ENCODE measurements at places on chromosomes 12 and 14.

DNA sequence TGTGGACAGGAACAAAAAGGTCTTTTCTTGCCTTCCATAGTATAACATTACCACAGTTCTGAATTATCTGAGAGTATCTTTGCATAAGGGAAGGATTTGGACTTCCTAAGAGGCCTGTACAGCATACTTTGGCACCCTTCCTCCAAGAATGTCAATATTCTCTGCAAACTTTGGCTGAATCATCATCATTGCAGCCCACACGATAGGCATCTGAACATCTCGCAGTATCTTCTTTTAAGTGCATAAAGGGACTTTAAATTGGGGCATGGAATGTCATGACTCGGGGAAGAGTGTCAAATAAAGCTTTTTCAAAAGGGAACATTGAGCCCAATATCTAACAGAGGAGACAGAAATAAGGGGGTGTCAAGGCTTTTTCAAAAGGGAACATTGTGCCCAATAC is 646.2 kb upstream of the STXBP6 start:
- no peak for DNase-seq

GRCh38 chr14:59939828-59940227 is 19.9 kb downstream of the LRRC9 start:
- DNase-seq, result no peak

DNA sequence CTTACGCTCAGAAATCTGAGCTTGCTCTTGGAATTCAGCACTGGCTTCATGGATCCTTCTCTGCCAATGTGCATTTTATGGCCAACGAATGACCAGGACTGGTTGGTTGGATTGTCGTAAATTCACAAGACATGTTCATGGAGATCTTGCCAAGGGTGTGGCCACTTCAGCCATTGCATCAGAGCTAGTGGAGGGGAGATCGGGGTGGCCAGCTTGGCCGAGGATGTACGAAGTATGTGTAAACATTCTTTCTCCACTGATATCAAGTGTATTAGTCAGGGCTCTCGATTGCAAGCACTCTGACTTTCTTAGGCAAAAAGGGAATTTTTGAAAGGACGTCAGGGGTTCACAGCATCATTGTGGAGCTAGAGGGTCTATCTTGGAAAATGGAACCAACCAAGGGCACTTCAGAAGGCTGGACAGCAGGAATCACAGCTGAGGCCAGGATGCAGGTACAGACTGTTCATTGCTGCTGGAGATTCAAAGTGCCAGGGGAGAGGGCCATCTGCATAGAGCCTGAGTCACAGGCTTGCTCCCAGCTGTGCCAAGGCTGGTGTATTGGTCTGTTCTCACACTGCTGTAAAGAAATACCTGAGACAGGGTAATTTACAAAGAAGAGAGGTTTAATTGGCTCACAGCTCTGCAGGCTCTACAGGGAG is 32.9 kb upstream of the ADGRD1 start:
- DNase-seq, result no peak

- DNase-seq, result no peak
These were observed 2.2 kb upstream of the BATF start for GRCh38 chr14:75519826-75520728.

- no peak for DNase-seq
These were observed 1.6 kb downstream of the CMKLR1 start for GRCh38 chr12:108337235-108338223.

DNA sequence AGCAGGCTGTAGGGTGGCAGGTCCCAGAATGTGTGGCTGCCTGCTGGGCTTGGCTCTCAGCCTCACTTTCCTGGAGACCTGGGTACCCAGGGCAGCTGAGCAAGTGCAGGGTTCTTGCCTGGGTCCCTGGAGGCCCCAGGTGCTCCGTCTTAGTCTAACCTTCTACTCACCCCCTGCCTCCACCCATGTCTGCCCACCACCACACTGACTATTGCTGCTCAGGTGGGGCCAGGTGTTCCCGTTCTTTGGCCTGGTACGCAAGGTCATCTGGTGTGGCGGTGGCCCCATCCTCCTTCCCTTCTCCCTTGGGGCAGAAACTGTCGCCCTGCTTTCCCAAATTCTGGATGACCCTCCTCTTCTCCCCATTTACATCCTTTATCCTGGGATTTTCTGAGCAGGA is 319.9 kb downstream of the TMEM121 start:
- no peak for DNase-seq

- DNase-seq, result no peak
These were observed 11.1 kb upstream of the SELPLG start for GRCh38 chr12:108644811-108645120.

DNA sequence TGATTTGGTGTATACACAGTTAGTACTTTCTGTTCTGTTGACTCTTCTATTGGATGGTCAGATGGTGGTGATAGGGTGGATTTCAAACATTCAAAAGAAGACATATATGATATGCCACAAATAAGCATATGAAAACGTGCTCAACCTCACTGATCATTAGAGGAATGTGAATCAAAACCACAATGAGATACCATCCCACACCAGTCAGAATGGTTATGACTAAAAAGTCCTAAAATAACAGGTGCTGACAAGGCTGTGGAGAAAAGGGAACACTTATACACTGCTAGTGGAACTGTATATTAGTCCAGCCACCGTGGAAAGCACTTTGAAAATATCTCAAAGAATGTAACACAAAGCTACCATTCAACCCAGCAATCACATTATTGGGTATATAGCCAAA is 425.5 kb downstream of the C12orf50 start:
- DNase-seq, result no peak

DNA sequence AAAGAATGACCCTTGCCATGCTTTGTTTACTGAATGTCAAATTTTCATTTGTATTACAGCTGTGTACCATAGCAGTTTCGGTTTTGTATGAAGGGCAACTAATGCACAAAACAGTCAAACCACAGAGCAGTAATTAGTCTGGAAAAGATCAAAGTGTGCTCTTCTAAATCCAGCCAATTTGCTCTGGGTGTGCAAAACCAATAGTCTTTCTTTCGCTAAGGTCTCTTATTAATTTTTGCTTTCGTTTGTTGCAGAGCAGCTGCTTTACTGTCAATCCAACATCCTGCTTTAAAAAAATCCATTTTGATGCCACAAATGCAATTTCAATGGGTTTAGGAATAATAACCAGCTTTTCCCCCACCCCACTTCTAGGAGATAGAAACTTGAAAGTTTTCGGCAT is 114.2 kb downstream of the BRMS1L start:
- no peak for DNase-seq

DNA sequence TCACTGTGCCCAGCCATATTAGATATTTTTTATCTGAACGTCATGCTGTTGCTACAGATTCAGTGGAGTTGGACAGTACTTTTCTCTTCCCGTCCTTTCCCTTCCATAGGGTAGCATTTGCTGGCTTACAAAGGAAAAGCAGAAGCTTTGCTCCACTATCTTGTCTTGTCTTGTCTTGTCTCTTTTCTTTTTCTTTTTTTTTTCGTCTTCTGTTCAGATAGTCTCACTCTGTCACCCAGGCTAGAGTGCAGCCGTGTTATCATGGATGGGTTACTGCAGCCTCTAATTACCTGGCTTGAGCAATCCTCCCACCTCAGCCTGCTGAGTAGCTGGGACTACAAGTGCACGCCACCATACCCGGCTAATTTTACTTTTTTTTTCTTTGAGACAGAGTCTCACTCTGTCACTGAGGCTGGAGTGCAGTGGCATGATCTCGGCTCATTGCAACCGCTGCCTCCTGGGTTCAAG is 21.1 kb downstream of the OR10G3 start:
- DNase-seq, result no peak

DNA sequence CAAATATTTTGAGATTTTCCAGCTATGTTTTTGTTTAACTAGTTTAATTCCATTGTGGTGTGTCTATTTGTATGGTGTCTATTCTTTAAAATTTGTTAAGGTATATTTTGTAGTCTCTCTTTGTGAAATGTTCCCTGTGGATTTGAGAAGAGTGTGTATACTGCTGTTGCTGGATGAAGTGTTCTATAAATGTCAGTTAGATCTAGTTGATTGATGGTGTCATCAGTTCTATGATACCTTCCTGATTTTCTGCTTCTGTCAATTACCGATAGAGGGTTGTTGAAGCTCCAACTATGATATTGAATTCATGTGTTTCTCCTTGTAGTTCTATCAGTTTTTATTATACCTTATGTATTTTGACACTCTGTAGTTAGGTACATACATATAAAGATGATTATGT is 53.1 kb downstream of the FUT8 start:
- DNase-seq, result no peak

DNA sequence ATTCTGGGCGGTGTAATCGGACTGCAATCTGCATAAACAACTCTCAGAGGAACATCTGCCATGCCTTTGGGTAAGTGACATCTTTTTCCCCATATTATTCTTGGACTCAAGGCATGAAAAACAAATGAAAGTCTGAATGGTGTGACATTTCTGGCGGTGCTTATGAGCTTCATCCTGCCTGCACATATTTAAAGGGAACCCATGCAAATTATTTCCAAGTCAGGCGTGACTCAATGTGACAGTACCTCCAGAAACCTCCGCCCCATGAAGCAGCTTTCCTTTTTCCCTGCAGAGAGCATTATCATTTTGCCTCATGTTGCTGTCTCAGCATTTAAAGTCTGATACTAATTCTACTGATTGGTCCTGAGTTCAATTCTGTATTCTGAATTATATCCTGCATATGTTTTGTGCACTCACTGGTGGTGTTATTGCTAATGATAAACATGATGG is 585.4 kb downstream of the SNAPC1 start:
- DNase-seq, result no peak

- DNase-seq, result no peak
These were observed 126.3 kb downstream of the ERC1 start for GRCh38 chr12:1117371-1117770.

DNA sequence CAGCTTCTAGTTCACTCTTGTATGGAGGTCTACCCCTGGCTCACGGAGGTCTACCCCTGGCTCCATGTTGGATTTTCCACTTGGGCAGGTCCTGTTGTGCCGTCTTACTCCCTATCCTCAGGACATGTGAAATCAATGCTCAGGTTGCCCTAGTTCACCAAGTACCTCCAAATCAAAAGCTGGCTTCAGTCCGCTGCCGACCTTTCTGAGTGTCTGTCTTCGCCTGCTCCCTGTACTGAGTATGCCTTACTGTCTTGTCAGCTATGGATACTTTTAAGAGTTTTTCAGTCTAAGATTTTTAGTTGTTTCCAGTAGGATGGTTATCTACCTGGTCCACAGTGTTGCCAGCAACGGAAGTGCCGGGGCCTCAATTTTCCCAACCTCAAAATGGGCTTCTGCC is 40.1 kb upstream of the BCL11B start:
- no peak for DNase-seq

- DNase-seq, result no peak
These were observed 431.5 kb upstream of the OR4E1 start for GRCh38 chr14:22105006-22105623.

- DNase-seq, result no peak
These were observed 99.7 kb downstream of the WSCD2 start for GRCh38 chr12:108228746-108229145.

DNA sequence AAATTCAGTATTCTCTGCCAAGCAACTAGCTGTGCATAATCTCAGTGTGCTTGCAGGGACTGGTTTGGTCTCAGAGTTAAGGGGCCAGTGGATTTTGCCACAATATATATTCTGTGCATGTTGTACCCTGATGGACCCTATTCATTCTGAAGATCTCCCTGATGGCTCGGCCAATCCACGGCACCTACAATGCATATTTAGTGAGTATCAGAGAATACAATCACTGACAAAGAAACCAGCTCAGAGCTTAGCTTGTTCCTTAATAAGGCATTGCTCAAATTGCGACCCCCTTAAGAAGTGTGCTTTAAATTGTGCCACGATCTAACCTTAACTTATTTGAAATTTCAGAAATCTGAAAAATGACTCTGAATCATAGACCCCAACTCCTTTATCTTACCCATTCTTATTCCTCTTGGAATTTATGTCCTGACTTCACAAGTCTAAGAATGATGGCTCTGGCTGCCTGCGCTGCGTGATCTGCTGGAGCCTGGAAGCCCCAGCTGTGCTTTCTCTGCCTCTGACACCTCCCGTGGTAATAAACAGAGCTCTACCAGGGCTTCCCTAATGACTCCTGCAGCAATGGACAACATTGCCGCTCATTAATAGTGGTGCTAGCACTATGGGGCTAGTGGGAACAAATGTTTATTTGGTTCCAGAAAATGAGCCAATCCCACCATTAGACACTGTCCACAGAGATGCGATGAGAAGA is 9.0 kb upstream of the DCAF4 start:
- DNase-seq, result no peak

GRCh38 chr14:24312736-24313507 is 1.6 kb downstream of the LTB4R start:
- no peak for DNase-seq

DNA sequence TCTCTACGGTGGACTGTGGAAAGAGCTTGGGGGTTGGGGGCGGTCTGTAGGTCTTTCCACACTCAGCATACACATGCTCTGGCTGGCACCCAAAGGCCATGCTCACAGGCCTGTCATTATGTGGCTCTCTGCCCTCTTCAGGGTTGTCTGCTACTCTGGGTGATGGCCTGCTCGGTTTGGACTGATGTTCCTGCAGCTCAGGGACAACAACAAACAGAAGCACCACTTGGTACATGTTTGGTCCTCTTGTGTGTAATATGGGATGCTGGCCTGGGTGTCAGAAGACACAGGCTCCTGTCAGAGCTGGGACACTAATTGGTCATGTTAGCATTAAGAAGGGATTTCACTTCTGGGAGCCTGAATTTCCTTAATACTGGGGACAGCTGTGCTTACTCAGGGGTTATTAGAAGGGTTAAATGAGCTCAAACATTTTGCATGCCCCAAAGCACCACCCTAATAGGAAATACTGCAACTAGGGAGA is 32.7 kb upstream of the SELPLG start:
- DNase-seq, result no peak

DNA sequence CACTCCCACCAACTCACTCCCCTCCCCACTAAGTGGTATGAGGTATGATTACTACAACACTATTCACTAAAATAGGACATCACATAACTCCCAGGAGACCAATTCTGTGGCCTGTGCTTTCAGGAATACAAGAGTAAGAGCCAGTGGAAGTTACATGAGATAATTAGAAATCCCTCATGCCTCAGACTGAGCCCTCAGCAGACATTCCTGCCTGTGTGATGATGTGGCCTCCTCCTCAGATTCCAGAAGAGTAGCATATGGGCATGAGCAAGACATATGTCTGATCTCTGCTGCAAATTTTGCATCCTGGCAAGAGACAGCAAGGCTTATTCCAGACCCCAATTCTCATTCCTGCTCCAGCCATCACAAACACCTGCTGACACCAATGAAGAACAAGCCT is 46.0 kb upstream of the BMP4 start:
- no peak for DNase-seq

- no peak for DNase-seq
These were observed 399.8 kb downstream of the RGS6 start for GRCh38 chr14:72332046-72332445.

GRCh38 chr12:26239852-26240815 is 44.8 kb downstream of the SSPN start:
- no peak for DNase-seq
